ENCODE measurements at places on chromosomes 12 and 14.

DNA sequence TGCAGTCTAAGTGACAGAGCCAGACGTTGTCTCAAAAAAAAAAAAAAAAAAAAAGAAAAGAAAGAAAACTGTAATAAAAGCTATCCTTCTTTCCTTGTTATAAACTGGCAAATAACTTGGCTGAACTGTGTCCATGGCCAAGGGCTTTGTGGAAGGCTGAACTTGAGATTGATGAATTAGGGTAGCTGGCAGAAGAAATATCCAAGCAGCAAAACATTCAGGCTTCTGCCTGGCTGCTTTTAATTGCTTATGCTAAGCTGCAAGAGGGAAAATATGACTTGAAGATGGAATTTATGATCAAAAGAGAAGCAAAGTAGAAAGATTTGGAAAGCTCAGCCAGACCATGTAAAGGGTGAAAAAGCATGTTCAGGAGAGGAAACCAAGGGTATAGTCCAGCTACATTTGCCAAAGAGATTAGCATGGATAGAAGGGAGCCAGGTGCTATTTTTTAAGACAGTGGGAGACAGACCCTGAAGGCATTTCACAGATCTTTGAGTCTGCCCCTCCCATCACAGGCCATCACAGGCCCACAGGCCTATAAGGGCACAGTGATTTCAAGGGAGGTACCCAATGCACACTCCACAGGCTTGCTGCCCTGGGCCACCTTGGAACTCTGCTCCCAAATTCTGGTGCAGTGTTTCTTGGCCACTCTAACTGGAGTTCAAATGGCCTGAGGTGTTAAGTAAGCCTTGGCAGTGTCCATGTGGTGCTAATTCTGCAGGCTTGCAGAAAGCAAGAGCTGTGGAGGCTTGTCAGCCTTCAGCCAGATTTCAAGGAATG, 226.0 kb downstream of the AEBP2 start:
- no peak for DNase-seq

- no peak for DNase-seq
Measured at GRCh38 chr12:123167329-123167728, 16.4 kb upstream of the PITPNM2 start.

GRCh38 chr12:132764231-132764630, 2.6 kb upstream of the ANKLE2 start:
- DNase-seq, result no peak

DNA sequence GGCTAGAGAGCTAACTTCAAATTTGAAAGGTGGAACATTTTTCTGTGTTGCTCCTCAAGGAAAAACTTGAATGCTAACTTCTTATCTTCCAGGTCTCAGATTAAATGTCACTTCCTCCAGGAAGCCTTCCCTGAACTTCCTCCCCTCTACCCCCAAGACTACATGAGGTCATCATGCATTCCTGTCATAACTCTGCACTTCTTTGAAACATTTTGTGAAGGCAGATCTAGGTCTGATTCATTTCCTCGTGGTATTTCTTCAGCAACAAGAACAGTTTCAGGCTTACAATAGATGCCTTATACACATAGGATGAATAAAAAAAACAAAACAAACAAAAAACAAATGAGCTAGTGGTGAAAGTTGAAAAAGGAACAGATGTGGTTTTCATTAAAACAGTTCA, 97.1 kb upstream of the SRRM4 start:
- DNase-seq, result no peak

- no peak for DNase-seq
Measured at GRCh38 chr14:61581955-61582615, 113.2 kb upstream of the HIF1A start.

DNA sequence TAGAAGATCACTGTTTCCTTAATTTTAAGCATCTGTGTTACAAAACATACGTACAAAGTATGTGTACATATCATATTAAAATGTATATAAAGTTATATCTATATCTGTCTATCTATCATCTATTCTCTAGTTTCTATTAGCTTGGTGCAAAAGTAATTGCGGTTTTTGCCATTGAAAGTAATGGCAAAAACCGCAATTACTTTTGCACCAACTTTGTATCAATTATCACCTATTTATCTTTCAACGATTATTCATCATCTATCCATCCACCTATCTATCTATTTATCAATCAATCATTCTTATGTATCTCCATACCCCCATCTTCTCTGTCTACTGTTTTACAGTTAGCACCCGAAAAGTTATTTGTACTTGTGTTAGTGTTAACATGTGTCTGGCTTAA, 447.6 kb downstream of the NRXN3 start:
- no peak for DNase-seq

DNA sequence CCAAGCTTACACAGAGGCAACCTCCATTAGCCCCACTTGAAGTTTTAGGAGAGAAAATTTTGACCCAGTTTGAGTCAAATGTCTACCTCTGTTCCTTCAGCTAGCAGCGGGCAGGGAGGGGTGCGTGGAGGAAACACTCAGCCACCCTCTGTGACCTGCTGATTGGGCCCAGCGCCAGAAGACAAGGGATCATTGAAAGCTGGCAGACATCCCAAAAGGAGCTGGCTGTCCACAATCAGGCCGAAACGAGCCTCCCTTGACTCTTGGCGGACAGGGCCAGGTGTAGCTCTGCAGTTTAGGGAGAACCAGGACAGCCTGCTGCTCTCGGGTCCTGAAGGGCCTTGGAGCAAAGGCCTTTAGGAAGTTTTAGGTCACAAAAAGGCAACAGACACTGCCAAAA, 41.3 kb downstream of the CD9 start:
- no peak for DNase-seq

DNA sequence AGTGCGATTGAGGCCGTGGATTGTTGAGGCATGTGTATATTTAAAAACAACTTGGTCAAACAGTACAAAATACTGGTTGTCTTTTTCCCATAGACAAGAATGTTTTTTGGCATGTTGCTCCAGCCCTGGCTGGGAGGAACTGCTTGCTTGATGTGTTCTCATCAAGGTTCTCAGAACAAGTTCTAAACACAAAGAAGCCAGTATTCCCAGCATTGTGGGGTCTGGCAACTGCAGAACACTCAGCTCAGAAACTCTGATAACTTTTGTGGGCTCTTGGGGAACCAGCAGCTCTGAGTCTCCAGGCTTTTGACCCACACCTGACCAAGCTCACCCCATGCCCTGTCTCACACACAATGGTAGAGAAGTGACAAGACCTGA, 27.1 kb upstream of the DICER1 start:
- no peak for DNase-seq

GRCh38 chr14:71169861-71170260, 262.6 kb downstream of the PCNX1 start:
- DNase-seq, result no peak

GRCh38 chr12:51932218-51933076, 19.1 kb upstream of the ACVR1B start:
- DNase-seq, result no peak

DNA sequence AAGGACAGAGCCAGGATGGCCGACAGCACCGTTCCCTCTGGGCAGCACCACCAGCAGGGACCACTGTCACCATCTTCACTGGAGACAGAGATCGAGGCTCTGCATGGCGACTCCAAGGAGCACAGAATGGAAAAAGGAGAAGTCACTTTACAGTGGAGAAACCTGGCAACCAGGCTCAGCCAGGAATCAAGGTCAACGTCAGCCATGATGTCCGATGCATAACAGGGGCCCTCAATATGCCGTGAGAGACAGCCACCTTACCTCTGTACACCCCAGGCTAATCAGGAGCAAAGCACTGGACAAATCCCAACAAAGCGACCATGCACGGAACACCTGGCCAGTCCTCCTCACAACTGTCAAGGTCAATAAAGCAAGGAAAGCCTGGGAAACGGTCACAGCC, 20.6 kb upstream of the SFSWAP start:
- DNase-seq, result no peak

GRCh38 chr12:44677724-44678123, 198.4 kb downstream of the NELL2 start:
- DNase-seq, result no peak

DNA sequence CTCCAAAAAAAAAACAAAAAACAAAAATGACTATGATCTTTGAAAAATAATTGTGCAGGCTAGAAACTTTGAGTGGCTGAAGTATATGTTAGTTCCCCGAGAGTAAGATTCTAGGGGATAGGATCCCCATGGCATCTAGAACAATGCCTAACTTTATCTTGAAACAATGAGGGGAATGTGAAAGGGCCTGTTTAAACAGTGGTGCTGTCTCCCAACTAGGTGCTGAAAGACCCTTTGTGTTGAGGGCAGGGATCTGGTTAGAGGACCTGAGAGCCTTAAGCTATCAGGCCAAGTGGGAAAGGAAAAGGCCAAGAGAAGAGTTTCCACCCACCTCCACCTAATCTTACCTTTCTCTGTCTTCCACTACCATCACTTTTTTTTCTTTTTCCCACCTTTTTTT, 6.8 kb upstream of the YLPM1 start:
- DNase-seq, result no peak

Data from stimulated activated CD4-positive, alpha-beta T cell treated with anti-CD3 and anti-CD28 coated beads, Interleukin-1b, Interleukin-23, amount 100 ng/mL, for 24 hours (primary cell).